Amniotic epithelial cell (primary cell): ENCODE measurements at places on chromosomes 16 and 17.

GRCh38 chr17:57493171-57493570 is 236.8 kb downstream of the MSI2 start:
- DNase-seq, result no peak

GRCh38 chr17:45745601-45746494 is 38.3 kb upstream of the CRHR1 start:
- peak; percentile 41 for DNase-seq

DNA sequence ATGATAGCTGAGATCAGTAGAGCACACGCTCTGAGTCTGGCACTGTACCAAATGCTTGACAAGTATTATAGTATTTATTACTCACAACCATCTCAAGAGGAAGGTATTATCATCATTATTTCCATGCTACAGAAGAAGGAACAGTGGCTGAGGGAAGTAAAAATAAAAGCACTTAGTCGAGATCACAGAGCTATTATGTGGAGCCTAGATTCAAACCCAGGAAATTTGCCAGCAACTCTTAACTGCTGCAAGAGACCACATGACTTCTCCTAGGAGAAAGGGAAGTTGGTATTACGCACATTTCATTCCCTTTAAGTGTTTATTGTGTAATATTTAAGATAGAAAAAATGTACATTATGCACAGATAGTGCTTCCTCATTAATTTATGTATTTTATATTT is 1.0 kb upstream of the RHOT1 start:
- peak; percentile 95 for DNase-seq

- DNase-seq, result no peak
These were observed 196.3 kb upstream of the CDH11 start for GRCh38 chr16:65318138-65318537.

GRCh38 chr17:17077101-17077500 is 34.8 kb downstream of the MPRIP start:
- DNase-seq, result no peak

DNA sequence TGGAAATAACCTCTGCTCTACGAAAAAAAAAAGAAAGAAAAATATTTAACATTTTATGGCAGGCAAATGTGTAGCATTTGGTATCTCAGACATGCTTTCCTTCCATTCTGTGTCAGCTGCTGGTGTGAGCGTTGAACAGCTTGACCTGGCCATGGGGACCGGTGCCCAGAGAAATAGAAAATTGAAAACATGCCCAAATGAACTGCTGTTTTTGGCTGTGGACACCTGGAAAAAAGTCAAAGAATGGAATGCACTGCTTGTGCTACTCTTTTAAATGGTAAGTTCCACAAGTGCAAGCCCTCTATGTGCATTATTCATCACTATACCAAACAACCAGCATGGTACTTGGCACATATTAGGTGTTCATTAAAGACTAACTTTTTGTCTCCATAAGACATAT is 127.2 kb downstream of the CDH8 start:
- no peak for DNase-seq

DNA sequence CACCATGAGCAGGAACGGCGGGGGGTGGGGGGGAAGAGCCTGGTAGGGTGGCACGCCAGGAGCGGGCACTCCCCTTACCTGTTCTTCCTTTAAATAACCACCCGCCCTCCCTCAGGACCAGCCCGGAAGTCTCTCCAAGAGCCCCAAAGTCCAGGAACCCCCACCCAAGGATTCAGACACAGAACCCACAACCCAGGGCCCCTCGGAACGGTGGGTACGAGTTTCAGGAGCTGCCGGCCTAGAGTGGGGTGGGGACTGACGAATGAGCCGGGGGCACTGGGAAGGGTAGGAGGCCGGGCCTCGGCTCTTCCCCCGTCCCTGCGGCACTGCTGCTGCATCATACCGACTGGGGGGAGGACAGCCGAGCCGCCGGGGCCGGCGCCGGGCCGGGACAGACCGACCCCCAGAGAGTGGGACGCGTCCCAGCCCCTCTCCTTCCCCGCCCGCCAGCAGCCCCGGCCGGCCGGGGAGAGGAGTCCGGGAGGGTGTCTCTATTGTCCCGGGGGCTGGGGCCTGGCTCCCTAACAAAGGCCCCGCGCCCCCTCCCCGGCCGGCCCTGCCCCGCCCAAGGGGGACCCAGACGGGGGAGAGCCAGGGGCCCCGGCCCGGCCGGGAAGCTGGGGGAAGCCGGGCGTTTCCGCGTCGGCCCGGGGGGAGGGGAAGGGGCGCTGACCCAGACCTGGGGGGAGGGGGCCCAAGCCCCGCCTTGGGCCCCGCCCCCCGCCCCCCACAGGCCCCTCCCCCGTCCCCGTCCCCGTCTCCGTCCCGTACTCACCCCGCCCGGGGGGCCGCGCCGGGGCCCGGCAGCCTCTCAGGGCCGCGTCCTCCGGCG is 747 bp downstream of the ATXN7L3 start:
- DNase-seq, result peak; percentile 36

- no peak for DNase-seq
These were observed 119.6 kb upstream of the CNTNAP4 start for GRCh38 chr16:76157629-76158028.

DNA sequence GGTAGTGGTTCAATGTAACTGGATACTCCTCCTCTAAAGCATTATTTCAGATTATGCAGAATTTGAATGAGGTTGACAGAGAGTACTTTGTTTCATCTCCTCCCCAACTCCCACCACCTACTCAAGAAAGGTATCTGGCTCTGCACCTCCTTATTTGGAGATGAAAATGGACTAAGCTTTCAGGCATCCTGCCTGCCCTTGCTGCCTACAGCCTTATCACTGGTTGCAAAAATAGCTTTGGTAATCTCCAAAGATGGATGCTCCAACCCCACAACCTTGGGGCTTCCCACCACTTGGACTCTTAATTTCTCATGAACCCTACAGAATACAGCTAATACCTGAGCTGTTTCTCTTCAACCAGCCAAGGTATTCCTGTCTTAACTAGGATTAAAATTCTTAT is 45.3 kb upstream of the CORO6 start:
- DNase-seq, result peak; percentile 94

- no peak for DNase-seq
These were observed 6.3 kb upstream of the SECTM1 start for GRCh38 chr17:82339634-82340580.

- peak; percentile 92 for DNase-seq
These were observed 8.3 kb downstream of the AXIN2 start for GRCh38 chr17:65553009-65553645.

DNA sequence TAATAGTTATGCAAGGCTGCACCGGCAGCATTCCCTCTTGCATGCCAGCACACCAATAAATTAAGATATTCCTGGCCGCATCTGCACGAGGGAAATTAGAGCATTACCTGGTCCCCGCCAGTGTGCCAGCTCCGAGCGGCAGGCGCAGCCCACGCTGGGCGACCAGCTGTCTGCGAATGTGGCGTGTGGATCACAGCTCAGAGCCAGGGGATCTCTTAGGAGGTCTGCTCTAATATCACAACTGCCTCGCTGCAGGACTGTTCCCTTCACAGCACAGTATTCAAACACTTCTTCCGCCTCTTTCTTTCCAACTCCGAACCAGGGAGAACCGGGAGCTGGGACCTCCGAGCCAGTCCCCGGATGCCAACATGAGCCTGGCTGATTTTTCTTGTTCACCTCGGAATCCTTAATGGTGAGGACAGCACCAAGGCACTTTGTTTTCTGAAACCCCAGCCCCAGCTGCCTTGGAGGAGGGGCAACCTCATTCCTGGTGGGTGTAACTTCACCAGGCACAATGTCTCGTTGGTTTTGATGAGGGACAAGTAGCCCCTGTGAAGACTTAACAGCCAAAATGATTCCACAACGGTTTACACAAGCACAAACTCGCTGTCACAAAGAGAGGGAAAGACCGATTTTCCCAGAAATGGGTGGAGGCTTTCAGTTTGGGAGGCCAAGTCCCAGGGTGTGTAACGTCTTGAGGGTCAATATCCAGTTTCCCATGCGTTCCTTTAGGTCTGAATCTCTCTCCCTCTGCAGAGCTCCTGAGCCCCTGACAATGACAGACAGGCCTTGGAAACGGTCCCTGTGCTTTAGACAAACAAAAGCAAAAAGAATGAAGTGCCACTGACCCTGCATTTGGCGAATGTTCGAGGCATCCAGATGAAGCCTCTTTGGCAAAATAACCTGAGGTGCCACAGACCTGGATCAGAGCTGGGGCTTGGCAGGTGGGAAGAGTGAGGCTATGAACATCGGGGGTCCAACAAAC is 213.2 kb downstream of the C16orf78 start:
- DNase-seq, result no peak

DNA sequence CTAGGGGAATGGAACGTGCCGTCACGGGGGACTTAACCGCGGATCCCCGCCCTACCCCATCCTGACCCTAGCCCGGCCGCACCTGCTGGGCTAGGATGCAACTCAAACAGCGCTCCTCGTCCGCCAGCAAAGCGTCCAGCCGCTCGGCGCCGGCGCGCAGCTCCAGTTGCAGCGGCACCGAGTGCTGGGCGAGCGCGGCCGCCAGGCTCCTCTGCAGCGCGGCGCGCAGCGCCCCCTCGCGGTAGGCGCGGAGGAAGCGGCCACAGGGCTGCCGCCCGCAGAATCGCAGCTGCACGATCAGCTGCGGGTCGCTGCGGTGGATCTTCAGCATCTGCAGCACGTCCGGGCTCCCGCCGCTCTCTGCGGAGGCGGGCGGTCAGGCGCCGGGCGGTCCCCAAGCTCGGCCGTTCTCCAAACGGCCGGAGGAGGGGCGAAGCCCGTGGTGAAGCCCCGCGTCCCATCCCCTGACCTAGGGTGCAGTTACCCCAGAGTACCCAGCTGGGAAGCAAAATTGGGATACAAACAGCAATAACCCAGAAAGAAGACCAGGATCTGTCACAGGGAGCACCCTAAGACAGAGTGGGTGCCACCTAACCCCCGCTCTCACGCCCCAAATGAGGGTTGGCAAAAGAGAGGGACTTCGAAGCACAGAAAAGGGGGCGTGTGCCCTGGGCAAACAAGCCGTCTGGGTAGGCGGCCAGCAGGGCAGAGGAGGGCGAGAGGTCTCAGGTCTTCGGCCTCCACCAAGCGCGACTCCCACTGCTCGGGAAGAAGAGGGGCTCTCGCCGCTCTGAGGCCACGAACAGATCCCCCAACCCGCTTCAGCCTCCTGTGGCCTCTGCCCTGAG is 4.2 kb downstream of the TRADD start:
- peak; percentile 57 for DNase-seq

- no peak for DNase-seq
These were observed 43.2 kb downstream of the RAB11FIP4 start for GRCh38 chr17:31434727-31435050.

GRCh38 chr16:62755938-62756337 is 719.7 kb upstream of the CDH8 start:
- no peak for DNase-seq

GRCh38 chr17:39166437-39167335 is 725 bp upstream of the ARL5C start:
- no peak for DNase-seq

- DNase-seq, result no peak
These were observed 15.6 kb upstream of the ZFPM1 start for GRCh38 chr16:88437367-88437964.

DNA sequence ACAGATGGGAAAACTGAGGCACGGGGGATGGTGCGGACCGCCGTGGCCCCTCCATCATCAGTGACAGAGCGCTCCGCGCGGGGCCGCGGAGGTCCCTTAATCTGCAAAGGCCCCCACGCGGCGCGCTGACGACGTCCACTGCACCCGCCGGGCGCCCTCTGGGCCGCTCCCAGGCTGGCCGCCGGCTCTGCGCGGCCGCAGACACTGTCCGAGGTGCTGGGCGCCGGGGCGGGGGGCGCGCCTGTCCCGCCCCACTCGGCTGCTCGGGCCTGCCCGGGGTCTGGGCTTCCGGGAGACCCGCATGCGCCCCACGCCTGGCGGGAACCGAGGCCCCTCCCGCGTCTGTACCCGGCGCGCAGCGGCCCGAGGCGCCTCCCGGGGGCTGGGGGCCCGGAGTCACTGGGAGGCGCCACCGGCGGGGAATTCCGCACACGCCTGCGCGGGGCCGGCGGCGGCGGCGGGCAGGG is 550 bp upstream of the RNF213 start:
- DNase-seq, result peak; percentile 61

DNA sequence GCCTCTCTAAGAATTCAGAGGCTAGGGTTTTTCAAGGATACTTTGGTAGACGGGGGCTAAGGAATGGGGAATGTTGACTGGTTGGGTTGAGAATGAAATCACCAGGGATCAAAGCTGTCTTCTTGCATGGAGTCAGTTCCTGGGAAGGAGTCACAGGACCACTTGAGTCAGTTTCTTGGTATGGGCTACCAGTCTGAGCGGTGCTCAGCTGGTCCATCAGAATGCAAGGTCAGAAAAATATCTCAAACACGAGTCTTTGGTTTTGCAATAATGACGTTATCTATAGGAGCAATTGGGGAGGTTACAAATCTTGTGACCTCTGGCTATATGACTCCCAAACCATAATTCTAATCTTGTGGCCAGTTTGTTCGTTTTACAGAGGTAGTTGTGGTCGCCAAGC is 18.4 kb downstream of the CHD9NB start:
- peak; percentile 97 for DNase-seq

- no peak for DNase-seq
These were observed 331.5 kb downstream of the SNX29 start for GRCh38 chr16:12308060-12308459.

- DNase-seq, result peak; percentile 99
These were observed 15.3 kb upstream of the TXNDC11 start for GRCh38 chr16:11757671-11758545.

DNA sequence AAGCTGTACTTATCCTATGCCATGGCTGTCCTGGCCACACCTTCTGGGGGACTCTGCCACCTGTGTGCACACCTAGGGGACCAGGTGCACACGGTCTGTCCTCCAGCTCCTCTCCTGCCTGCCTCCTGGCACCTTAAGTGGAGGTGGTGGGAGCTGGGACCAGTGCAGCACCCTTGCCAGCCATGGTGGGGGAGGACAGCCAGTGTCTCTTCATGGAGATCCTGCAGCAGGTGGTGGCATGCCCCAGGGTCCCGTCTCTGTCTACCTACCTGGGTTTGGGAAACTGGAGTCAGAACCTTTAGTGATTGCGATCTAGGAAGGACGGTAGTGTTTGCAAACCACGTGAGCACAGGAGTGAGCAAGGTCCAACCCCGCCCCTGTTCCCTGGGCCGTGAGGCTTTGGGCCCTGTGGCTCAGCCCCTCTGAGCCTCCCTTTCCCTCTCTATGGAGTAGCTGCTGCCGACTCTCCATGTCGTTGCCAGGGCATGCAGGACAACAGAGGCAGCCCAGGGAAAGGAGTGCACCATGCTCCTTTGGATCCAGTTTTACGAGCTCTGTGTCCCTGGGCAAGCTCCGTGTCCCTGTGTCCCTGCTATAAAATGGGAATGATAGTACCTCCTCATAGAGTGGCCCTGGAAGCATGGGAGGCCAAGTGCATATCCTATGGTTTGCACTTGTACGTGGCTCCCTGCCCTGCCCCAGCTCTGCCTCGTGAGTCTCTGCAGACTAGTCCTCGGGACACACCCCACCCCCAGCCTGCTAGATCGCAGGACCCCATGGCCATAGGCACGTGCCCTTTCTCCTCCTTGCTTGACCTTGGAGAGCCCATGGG is 7.1 kb downstream of the ADGRG1 start:
- no peak for DNase-seq

- DNase-seq, result peak; percentile 87
These were observed 1.1 kb downstream of the KATNB1 start for GRCh38 chr16:57736419-57737351.

- DNase-seq, result no peak
These were observed 9.7 kb downstream of the CCR7 start for GRCh38 chr17:40555296-40556190.
